Cardiac muscle cell (in vitro differentiated cells and primary cell): ENCODE measurements at places on chromosomes 1 and 21. TPM values are rescaled to one million over a fixed set of nuclear protein-coding genes. Genes with fewer than 3 reads are reported as not detected.

- DNase-seq: no peak
- peaks cover 42% of the 10 kb centered on the region for H3K36me3 ChIP-seq
- peaks cover 12% of the 10 kb centered on the region for H3K4me1 ChIP-seq
- no peaks in the 10 kb centered on the region for H3K27me3 ChIP-seq
- H3K4me3 ChIP-seq: no peak overlapping the region
Measured at GRCh38 chr1:33018112-33018511, 18.6 kb downstream of the AK2 start.

DNA sequence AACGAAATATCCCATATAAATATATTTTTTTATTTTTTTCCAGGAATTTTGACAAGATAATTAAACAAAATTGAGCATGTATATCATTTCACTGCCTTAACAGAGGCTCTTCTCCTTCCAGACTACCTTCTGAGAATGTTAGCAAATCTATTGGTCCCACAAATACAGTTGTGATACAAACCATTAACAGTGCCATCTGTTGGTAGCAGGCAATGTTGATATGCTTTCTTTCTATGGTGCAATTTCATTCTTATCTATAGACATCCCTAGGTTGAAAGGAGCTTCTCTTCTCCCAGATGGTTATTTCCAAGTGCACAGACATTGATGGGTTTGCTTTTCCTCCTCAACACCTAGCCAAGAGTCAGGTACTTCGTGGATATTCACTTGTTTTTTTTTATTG, 303.6 kb downstream of the USH2A start:
- peak; percentile 45 for DNase-seq
- no peak overlapping the region for H3K4me3 ChIP-seq
- no peaks in the 10 kb centered on the region for H3K36me3 ChIP-seq
- no peaks in the 10 kb centered on the region for H3K27me3 ChIP-seq
- H3K4me1 ChIP-seq: no peaks in the 10 kb centered on the region

GRCh38 chr1:117678246-117678977, 72.6 kb downstream of the TENT5C start:
- H3K36me3 ChIP-seq: no peaks in the 10 kb centered on the region
- no peak overlapping the region for H3K4me3 ChIP-seq
- no peaks in the 10 kb centered on the region for H3K27me3 ChIP-seq
- DNase-seq: no peak

DNA sequence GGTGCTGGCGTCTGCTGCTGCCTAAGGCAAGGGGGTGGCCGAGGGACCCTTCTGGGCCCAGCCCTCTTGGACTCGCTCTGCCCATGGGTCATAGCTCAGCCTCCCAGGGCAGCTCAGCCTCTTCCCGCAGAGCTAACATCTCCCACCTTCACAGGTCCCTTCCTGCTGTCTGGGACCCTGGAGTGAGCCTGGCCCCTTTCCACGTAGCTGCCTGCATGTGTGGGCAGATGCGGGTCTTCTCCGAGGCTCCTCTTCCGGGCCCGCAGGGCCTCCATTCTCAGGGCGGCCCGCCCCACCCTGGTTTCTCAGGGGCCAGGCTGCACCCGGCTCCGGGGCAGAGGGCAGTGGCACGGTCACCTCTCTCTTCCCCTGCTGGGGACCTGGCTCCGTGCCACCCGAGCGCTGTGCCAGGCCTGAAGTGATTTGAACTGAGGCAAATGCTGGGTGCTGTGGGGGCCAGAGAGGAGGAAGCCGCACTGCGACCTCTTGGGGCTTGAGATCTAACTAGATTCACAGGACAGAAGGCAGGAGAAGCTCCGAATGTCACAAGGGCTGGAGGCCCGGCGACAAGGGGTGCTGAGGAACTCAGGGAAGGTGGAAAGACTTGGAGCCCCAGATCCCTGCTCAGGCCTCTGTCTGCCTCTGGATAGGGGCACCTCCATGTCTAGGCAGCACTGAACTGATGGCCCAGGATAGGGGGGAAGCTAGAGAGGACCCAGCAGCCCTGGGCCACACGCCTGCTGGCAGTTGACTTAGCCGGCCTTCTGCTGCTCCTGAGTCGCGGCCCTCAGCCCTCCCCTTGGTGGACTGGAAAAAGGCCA, 40.7 kb downstream of the COQ8A start:
- peaks cover 32% of the 10 kb centered on the region for H3K4me1 ChIP-seq
- H3K4me3 ChIP-seq: no peak overlapping the region
- no peak for DNase-seq
- no peaks in the 10 kb centered on the region for H3K36me3 ChIP-seq
- H3K27me3 ChIP-seq: no peaks in the 10 kb centered on the region

DNA sequence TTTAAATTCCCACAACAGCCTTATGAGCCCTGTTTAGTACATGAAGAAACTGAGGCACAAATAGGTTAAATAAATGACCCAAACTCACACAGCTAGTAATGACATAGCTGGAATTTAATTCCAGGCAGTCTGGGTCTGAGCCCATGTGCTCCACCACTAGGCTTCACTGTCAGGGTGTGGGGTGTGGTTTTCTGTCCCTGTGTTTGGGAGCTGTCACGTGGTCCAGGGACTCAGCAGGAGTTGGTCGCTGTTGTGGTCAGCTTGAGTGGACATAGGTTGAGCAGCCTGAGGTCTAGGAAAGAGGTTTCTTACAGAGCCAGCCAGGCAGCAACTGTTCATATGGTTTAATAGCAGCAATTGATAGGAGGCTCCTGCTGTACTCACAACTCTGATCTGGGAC, 28.0 kb upstream of the KCNA10 start:
- H3K4me1 ChIP-seq: no peaks in the 10 kb centered on the region
- H3K4me3 ChIP-seq: no peak overlapping the region
- no peak for DNase-seq
- H3K36me3 ChIP-seq: no peaks in the 10 kb centered on the region
- H3K27me3 ChIP-seq: peaks cover 18% of the 10 kb centered on the region

GRCh38 chr1:176773038-176773437, 310.1 kb downstream of the PAPPA2 start:
- DNase-seq: no peak
- H3K4me1 ChIP-seq: peaks cover 14% of the 10 kb centered on the region
- H3K27ac ChIP-seq: no peak overlapping the region

- no peaks in the 10 kb centered on the region for H3K4me1 ChIP-seq
- no peak overlapping the region for H3K4me3 ChIP-seq
- H3K36me3 ChIP-seq: no peaks in the 10 kb centered on the region
- H3K27me3 ChIP-seq: no peaks in the 10 kb centered on the region
- H3K27ac ChIP-seq: no peak overlapping the region
Measured at GRCh38 chr1:150761801-150762200, 3.8 kb downstream of the CTSS start.

Gene VCAM1
- total RNA-seq: 483 and 718 TPM in 2 replicates

Gene AGT
- 16.3 and 16.6 TPM in 2 replicates for total RNA-seq

Gene LCE1C
- total RNA-seq: not detected in 2 replicates

Gene UMODL1
- not detected in 2 replicates for total RNA-seq

Gene RPTN
- not detected in 2 replicates for total RNA-seq

Gene TESK2
- 7.8 and 13.9 TPM in 2 replicates for total RNA-seq
